Eye (tissue), 1 donor: ENCODE measurements at places on chromosomes 12 and 14.

- no peak for DNase-seq
Measured at GRCh38 chr12:27385766-27386564, 53.3 kb downstream of the BMAL2 start.

DNA sequence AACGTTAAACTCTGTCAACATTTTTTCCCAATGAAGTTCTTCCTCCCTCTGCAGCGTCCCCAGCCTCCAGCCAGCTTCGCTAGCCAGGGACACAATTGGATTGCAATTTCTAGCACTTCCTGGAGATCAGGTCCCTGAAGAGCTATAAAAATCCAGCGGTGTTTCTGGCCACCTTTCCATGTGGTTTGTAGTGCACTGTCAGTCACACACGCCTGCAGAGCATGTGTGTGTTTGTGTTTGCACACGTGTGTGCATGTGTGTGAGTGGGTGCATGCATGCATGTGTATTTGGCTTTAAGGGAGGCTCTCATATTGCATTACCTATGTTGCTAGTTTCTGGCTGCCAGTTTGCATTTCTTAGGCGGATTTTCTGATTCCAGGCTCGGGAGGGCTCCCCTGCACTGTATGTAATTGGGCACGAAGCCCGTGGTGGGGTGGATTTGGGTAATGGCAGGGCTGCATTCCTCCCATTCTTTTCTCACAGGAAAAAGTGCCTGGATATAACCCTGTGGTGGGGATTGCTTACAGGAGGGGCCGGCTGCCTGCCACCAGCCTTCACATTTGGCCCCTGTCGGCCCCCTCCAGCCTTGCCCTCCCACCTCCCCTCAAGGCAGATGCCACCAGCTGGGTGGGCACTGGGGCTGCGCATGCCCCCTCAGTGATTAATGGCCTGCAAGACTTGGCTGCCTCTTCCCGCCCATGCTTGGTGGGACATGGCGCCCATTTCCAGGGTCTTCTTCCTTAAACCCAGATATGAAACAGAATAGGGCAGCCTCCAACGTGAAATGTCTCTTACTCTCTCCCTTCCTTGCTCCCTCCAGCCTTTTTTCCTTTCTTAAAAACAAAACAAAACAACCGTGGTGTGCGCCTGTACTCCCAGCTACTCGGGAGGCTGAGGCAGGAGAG lies 74.0 kb downstream of the TSPAN9 start:
- peak; percentile 74 for DNase-seq

DNA sequence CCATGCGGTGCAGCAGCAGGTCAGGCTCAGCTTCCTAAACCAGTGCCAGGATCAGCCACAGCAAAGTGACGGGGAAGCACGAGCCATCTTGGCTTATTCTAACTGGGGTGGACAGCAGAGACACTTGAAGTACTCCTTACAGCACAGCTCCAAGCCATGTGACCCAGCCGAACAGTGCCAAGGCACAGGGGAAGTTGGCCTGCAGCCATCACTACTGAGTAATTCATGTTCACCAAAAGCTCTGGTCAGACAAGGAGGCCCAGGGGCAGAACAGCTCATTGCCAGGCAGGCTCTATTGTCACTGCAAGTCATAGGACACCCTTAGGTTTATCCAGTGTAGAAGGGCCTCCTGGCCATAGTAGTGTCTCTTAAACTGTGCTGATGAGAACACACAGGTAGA lies 23.4 kb upstream of the SLC35F4 start:
- no peak for DNase-seq

DNA sequence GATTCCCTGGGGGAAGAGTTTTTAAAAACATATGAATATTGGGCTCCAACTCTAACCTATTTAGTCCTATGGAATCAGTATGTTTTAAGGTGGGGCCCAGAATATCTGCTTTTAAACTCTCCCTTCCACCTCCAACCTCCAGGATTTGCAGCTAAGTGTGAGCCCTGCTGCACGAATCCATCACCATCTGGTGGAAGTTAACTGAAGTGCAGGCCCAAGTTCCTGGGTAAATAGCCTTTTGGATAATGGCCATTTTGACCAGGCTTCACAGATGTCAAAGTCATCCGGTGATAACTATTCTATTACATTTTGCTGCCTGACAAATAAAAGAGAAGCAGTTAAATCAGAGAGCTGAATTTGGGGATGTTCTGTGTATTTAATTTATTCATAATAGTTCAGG lies 58.1 kb upstream of the RMST start:
- DNase-seq, result peak; percentile 84

DNA sequence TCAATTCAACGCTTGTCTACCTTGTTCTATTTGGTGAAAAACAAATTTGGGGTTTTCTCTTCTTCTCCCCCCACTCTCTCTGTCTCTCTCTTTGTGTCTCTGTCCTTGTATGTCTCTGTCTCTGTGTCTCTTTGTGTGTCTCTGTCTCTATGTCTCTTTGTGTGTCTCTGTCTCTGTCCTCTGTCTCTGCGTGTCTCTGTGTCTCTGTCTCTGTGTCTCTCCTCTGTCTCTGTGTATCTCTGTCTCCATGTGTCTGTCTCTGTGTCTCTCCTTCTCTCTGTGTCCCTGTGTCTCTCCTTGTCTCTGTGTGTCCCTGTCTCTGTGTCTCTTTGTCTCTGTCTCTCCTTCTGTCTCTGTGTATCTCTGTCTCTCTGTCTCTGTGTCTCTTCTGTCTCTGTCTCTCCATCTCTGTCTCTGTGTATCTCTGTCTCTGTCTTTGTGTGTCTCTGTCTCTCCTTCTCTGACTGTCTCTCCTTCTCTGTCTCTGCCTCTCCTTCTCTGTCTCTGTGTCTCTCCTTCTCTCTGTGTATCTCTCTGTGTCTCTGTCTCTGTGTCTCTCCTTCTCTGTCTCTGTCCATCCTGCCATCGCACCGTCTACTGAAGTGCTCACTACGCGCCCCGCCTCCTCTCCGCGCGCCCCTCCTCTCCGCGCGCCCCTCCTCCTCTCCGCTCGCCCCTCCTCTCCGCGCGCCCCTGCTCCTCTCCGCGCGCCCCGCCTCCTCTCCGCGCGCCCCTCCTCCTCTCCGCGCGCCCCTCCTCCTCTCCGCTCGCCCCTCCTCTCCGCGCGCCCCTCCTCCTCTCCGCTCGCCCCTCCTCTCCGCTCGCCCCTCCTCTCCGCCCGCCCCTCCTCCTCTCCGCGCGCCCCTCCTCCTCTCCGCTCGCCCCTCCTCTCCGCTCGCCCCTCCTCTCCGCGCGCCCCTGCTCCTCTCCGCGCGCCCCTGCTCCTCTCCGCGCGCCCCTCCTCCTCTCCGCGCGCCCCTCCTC lies 12.8 kb downstream of the LRCOL1 start:
- peak; percentile 83 for DNase-seq
